Left cardiac atrium (tissue), 4 donors: ENCODE measurements at places on chromosomes 12 and 14. TPM values are rescaled to one million over a fixed set of nuclear protein-coding genes. Genes with fewer than 3 reads are reported as not detected.

DNA sequence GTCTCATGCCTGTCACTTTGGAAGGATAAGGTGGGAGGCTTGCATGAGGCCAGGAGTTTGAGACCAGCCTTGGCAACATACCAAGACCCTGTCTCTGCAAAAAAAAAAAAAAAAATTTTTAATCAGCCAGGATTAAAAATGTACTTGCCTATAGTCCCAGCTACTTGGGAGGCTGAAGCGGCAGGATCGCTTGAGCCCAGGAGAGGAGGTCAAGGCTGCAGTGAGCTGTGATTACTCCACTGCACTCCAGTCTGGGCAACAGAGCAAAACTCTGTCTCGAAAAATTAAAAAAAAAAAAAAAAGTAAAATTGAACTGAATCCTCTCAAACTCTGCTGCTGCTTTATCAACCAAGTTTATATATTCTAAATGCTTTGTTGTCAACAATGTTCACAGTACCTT lies 128.1 kb upstream of the AEBP2 start:
- no peak for DNase-seq

GRCh38 chr12:25056011-25056410 lies 107.1 kb upstream of the BCAT1 start:
- DNase-seq: no peak

DNA sequence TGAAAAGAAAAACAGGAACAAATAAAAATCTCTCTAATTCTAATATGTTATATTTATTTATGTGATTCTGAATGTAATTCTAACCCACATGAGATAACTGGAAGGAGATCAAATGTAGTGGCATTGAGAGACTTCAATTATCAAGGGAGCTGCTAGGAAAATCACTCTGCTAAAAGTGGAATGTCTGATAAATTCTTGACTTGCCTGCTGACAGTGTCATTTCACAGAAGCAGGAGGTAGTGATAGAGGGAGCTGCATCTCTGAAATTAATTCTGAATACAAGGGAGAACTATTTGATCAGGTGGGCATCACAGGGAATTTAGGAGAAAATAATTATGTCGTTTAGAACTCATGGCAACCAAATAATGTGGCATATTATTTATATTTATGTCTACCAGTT lies 303.6 kb downstream of the BCAT1 start:
- no peak for DNase-seq

- no peak for DNase-seq
These were observed 90.6 kb upstream of the AMN1 start for GRCh38 chr12:31819427-31819826.

DNA sequence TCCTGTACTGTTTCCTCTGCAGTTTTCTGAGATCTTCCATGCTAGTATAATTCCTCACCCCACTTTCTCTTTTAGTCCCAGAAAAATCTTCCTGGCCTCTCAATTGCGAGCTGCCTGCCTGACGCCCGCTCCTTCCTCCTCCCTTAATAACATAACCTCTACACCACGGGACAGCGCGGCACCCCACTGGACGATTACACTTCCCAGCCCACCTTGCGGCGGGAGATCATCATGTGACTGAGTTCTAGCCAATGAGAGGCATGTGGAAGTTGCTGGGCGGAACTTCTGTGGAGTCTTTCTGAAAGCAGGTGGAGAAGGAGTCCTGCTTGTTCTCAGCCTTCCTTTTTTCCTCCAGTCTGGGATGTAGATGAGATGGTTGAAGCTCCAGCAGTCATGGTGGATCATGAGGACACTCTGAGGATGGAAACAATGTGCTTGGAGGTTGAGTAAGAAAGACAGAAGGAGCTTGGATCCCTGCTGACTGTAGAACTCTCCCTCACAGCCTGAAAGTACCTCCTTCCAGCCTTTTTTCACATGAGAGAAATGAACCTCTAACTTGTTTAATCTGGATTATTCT lies 133.6 kb upstream of the VRK1 start:
- no peak for DNase-seq

- DNase-seq: peak; percentile 88
These were observed 34.0 kb downstream of the FIGNL2 start for GRCh38 chr12:51814311-51815088.

- DNase-seq: no peak
These were observed 113.9 kb downstream of the NDUFA12 start for GRCh38 chr12:94889445-94890210.

The LAG3 gene
- total RNA-seq: 0.62 TPM
